ENCODE measurements at places on chromosomes 3 and 15.

DNA sequence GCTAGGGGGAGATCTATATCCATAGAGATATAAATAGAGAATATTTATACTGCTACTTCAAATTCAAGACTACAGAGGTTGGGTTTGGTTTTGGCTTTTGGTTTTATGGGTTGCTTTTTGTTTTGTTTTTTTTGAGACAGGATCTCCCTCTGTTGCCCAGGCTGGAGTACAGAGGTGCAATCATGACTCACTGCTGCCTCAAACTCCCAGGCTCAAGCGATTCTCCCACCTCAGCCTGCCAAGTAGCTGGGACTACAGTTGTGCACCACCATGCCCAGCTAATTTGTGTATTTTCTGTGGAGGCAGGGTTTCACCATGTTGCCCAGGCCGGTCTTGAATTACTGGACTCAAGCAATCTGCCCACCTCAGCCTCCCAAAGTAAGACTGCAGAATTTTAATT lies 3.9 kb upstream of the UBL7 start:
- no peak for DNase-seq

GRCh38 chr3:156443079-156443478 lies 111.8 kb downstream of the SSR3 start:
- DNase-seq, result no peak

DNA sequence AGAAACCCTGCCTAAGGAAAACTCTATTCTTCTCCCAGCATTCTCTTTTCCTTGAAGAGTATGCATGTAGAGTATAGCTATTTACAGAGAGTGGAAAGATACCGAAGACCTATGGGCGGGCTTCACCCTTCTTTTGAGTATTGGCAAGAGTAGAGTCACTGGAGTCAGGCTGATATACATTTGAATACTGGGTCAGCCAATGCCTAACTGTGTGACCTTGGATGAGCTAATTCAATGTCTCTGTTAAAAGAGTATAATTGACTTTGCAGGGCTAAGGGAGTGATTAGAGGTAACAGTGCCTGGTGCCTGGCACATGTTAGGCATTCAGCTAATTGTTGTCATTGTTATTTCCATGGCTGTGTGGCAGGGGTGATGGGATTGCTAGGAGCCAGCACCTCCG lies 75.6 kb downstream of the TUSC7 start:
- DNase-seq, result no peak

DNA sequence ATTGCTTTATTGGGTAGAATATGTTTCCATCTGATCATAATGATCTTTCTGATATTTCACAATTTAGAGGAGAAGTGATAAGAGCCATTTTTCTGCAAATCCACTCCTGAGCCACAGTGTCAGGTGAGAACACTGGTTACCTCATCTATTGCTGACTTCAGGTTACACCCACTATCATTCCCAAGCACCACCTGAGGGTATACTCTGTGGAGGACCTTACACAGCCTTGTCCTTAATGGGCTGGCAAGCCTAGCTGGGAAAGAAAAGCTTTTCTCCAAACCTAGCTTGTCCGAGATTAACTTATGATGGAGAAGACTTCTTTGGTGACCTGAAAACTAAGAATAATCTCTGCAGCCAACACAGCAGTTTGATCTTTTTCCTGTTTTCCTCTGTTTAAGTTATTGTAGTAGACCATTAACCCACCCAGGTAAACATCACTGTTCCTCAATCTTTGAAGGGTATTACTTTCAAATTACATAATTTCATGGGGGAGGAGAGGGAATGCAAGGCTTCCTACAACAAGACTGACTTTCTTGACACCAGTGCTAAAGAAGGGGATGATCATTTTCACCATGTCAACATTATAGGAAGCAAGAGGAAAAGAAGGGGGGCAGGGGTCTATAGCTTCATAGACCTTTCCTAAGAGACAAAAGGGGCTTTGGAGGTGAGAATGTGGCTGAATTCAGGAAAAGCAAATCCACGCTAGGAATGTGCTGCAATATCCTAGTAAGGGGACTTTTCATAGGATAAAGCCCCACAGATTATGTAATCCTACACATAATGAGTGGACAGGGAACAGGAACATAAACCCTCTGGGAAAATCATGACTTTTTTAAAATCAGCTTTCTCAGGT lies 1.7 kb downstream of the NCEH1 start:
- DNase-seq, result no peak

- DNase-seq, result peak; percentile 32
Measured at GRCh38 chr3:161069511-161070251, 35.5 kb downstream of the B3GALNT1 start.

DNA sequence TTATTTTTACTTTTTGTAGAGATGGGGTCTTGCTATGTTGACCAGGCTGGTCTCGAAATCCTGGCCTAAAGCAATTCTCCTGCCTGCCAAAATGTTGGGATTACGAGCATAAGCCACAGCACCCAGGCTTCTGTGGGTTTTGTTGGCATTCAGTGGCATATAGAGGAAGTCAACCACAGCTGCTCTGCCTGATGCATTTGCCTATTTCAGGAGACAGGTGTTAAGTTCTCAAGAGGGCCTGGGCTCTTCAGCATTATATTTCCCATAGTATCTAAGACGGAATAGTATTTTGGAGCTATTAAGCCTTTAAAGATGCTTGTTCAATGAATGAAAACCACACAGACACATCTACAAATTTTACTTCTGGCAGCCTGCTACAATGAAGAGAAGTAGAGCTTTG lies 73.5 kb upstream of the CSPG5 start:
- no peak for DNase-seq

- DNase-seq, result peak; percentile 11
Measured at GRCh38 chr3:173789530-173790162, 392.1 kb downstream of the NLGN1 start.

- peak; percentile 65 for DNase-seq
Measured at GRCh38 chr3:55180161-55180560, 252.3 kb upstream of the LRTM1 start.

DNA sequence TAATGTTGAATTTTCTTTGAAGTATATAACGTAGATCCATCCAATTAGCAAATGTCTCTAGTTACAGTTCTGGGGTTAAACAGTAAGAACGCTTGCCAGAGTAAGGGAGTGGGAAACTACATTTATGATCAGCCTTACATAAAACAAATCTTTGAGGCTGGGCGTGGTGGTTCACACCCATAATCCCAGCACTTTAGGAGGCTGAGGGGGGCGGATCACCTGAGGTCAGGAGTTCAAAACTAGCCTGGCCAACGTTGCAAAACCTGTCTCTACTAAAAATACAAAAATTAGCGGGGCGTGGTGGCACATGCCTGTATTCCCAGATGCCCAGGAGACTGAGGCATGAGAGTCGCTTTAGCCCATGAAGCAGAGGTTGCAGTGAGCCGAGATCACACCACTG lies 50.1 kb upstream of the GATM start:
- DNase-seq, result no peak

GRCh38 chr15:74352393-74352910 lies 15.0 kb downstream of the CYP11A1 start:
- no peak for DNase-seq

- DNase-seq, result no peak
Measured at GRCh38 chr15:50330921-50331320, 24.1 kb downstream of the GABPB1 start.

DNA sequence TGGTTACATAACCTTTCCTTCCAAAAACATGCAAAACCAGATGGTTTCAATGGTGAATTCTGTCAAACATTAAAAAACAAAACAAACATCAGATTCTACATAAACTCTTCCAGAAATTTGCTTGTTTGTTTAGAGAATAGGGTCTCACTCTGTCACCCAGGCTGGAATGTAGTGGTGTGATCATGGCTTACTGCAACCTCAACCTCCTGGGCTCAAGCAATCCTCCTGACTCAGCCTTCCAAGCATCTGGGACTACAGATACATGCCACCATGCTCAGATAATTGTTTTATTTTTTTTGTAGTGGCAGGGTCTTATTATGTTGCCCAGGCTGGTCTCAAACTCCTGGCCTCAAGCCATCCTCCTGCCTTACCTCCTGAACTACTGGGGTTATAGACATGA lies 36.1 kb downstream of the FBXL2 start:
- DNase-seq, result peak; percentile 43

- no peak for DNase-seq
Measured at GRCh38 chr3:39347586-39347876, 18.0 kb downstream of the CCR8 start.

DNA sequence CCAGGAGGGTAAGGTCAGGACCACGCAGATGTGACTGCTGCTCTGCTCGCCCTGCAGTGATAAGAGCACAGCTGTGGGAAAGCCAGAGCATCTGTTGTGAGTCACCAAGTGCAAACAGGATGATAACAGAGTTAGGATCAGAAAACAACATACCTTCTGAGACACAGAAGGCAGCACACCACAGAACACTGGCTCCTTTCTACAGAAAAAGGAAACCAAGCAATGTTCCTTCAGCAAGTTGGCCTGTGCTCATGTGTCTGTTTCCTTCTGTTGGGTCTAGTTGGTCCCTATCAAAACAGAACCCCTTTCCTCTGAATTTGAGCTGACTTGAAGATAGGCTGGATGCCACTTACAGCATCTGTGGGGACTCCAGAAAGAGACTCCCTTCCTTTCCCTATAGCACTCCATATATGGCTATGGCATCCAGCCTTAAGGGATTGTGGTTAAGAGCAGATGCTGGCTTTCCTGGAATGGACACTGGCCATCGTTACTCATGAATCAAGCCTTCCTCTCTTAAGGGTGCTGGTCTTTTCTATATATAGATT lies 440.7 kb upstream of the THBS1 start:
- DNase-seq, result peak; percentile 98

DNA sequence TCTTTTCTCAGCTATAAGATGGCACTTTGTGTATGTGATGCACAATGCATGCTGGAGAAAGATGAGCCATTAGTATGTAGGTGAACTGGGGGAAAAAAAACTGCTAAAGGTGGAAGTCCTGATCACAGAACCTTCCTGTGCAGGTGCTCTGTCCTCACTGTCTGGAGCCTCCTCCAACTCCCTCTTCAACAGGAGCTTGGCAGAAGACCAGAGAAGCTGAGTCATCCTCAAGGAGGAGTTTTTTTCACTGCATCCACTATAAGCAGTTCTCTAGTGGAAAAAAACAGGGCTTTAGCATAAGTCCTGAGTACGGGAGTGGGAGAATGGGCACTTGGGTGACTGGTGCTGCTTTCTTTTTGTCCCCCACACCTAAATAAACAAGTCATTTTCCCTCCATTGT lies 168.4 kb upstream of the CADPS start:
- DNase-seq, result peak; percentile 28

- DNase-seq, result peak; percentile 63
Measured at GRCh38 chr15:71730277-71731144, 79.8 kb upstream of the NR2E3 start.

GRCh38 chr3:21310161-21310560 lies 440.8 kb downstream of the ZNF385D start:
- DNase-seq, result peak; percentile 46

DNA sequence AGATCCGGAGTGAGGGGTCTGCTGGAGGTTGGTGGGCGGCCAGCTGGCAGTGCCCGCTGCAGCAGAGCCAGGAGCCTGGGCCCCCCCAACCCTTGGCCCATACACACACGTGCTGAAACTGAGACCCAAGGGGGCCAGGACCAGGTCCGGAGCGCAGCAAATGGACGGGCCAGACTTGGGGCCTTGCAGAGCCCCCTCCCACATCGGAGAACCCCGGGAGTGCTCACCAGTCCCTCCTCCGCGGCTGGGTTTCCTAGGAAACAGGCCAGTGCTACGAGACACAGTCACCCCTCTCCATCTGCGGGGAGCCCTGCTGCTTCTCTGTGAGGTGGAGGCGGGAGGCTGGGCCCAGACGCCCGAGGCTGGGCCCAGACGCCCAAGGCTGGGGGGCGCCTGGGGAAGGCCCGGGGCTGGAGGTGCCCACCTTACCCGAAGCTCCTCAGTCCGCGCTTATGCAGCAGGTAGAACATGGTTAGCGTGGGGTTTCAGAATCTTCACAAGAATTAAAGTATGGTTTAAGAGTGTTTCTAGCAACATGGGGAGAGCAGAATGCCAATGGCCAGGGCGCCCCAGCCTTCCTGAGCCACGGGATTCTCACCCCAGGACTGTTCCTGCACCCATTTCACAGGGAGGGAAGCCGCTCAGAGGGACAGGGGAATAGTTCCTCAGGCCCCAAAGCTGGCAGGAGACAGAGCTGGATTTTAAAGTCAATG lies 135.0 kb upstream of the PRR20G start:
- DNase-seq, result no peak

DNA sequence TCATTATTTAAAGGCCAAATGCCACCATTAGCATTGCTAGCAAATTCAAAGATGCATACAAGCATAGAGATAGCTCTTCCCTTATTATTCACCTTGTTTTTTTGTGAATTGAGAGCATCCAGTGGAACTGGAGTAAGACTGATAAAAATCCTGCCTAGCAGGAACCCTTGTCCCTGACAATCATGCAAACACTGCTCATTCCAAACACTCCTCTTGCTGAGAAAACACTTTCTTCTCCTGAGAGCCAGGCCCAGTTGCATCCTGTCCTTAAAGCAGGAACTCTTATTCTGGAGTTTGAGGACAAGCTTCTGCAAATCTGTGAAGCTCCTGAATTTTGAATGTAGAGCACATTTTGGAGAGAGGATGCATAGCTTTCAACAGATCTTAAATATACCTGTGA lies 49.3 kb upstream of the KCNMB2 start:
- DNase-seq, result no peak

GRCh38 chr3:151992326-151993041 lies 119.0 kb downstream of the SUCNR1 start:
- no peak for DNase-seq

- peak; percentile 46 for DNase-seq
Measured at GRCh38 chr3:194671511-194671899, 486 bp downstream of the LSG1 start.

GRCh38 chr3:127077505-127078064 lies 94.7 kb downstream of the PLXNA1 start:
- no peak for DNase-seq

DNA sequence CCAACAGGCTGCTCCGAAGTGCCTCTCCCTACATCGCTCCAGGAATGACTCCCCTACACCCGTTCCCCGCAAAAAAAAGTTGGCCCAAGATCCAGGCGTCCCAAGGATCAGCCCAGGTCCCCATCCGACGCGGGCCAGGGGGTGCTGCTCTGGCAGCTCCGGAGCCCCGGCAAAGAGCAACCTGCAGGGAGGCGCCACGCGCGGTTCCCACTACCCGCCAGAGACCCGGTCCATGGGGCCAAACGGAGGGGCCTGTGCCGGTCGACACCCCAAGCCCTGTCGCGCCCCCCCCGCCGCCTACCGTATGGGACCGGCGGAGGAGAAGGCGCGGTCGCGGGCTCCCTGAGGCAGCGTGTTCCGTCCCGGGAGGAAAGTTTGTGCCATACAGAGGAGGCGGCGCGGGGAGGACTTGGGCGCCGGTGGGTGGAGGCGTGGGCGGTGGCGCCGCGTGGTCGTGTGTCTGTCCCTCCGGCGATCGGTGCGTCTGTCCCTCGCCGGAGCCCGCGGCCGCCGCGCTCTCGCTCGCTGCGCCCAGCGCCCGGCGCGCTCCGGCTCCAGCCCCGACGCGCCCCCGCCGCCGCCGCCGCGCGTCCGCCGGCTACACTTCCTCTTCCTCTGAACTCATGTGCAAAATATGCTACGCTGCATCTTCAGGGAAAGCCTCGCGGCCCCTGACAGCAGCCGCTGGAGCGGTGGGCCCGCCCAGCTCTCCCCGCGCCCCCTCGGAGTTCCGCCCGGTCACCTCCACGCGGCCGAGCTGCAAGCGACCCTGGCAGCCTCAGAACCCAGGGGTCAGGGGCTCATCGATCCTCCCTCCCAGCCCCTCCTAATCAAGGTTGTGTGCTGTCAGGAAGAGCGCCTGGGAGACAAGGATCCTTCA lies at the start of gene RFTN1:
TSS of gene RFTN1 (minus strand) at position 559 of the 880 bp plus-strand sequence. CDS start 19,830 bp downstream, outside the sequence.
- DNase-seq, result peak; percentile 71
